ENCODE measurements at places on chromosomes 7 and 10. TPM values are rescaled to one million over a fixed set of nuclear protein-coding genes. Genes with fewer than 3 reads are reported as not detected.

The HECW1 gene
- total RNA-seq: not detected

DNA sequence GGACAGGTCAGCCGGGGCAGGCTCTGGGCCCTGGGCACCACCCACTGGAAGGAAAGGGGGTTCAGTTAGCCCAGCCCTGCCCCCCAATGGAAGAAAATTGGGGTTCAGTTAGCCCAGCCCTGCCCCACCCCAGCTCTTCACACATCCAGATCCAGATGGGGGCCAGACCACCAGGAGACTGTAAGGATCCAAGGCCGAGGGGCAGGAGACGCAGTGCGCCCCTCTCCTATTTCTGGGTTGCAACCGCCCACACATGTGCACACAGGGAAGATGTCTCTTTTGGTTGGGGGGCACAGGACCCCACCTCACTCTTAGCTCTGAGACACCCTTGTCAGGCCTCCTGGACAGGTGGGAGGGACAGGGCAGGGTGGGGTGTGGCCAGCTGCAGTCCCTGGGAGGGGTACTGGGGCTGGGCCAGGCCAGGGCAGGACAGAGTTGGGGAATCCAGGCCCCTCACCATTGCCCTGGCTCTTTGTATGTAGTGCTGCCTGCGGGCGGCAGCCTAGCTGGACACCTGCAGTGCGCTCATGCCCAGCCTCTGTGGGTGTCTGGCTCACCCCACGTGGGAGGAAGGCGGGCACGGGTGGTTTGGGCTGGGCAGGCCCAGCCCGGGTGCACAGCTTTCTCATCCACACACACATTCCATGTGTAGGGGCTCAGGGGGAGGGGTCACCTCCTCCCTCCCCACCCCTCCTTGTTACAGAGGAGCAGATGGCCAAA lies 141.2 kb downstream of the LHPP start:
- no peak overlapping the region for H3K27ac ChIP-seq
- no peaks in the 10 kb centered on the region for H3K36me3 ChIP-seq
- DNase-seq: no peak
- H3K4me1 ChIP-seq: no peaks in the 10 kb centered on the region
- no peak overlapping the region for H3K4me3 ChIP-seq

DNA sequence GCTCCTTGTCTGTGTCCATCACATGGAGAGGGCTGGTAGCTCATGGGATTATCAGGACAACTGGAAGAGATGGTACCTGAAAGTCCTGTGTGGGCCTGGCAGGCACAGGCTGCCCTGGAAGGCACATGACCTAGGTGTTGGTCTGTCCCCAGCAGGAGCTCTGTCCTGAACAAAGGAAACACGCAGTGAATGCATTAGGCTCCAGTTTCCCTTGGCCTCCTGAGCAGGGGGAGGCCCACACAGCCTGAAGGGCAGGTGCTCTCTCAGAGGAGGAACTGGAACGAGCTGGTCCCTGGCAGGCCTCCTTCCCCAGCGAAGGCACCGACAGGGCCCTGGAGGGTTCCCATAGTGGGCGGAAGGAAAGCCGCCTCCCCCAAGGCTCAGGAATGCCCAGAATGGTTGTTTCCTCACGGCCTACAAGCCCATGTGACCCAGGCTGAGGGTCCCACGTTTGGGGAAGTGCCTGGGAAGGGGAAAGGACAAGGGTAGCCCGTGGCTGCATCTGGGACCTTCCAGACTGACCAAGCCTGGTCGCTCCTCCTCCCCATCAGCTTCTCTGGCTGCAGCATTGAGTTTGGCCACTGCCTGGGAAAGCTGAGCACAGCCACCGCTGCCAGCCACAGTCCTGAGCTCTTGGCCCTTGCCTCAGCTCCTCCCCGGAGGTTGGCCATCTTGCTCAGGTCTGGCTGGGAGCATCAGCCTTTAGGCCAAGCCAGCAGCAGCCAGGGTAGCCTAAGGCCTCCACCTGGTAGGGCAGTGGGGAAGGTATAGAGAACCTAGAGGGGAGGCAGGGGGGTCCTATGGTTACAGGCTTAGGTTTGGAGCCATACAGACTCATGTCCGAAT lies 21.8 kb downstream of the CXCL12 start:
- no peaks in the 10 kb centered on the region for H3K27me3 ChIP-seq
- no peak overlapping the region for H3K27ac ChIP-seq
- no peaks in the 10 kb centered on the region for H3K4me1 ChIP-seq
- H3K4me3 ChIP-seq: no peak overlapping the region
- H3K36me3 ChIP-seq: no peaks in the 10 kb centered on the region

GRCh38 chr10:108850138-108850854 lies 1073.0 kb downstream of the XPNPEP1 start:
- H3K36me3 ChIP-seq: no peaks in the 10 kb centered on the region
- no peaks in the 10 kb centered on the region for H3K4me1 ChIP-seq
- no peak for DNase-seq
- H3K4me3 ChIP-seq: no peak overlapping the region
- no peaks in the 10 kb centered on the region for H3K27me3 ChIP-seq

GRCh38 chr7:11604505-11604904 lies 227.5 kb downstream of the THSD7A start:
- H3K27me3 ChIP-seq: no peaks in the 10 kb centered on the region
- H3K27ac ChIP-seq: no peak overlapping the region
- no peak for DNase-seq
- H3K36me3 ChIP-seq: no peaks in the 10 kb centered on the region
- no peak overlapping the region for H3K4me3 ChIP-seq
- H3K4me1 ChIP-seq: no peaks in the 10 kb centered on the region

The ADCY1 gene
- 1.4 TPM for total RNA-seq

DNA sequence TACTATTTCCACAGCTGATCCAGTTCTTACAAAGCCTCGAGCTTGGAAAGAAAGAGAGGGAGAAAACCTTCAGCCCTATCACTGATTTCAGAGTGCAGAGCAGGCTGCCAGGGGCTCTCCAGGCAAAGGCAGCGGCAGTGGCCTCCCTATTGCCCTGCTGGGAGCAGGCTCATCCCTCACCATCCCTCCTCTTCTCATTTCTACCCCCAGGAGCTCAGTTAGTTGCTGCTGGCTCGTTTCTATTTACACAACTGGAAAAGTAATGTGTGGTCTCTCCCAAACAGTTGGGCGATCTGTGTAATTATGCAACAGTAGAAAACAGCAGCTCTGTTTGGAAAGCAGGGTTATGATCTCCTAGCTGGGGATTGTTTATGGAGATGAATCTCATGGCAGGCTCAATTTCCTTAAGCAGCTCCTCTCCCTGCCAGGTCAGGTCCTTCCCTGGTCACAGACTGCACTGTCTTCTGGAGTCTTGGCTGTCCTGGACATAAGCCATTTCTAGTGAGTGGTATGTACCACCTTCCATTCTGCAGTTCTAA lies 28.7 kb upstream of the TNS3 start:
- H3K27me3 ChIP-seq: no peaks in the 10 kb centered on the region
- peak overlapping the region; percentile 52 for H3K27ac ChIP-seq
- DNase-seq: no peak
- no peaks in the 10 kb centered on the region for H3K36me3 ChIP-seq

DNA sequence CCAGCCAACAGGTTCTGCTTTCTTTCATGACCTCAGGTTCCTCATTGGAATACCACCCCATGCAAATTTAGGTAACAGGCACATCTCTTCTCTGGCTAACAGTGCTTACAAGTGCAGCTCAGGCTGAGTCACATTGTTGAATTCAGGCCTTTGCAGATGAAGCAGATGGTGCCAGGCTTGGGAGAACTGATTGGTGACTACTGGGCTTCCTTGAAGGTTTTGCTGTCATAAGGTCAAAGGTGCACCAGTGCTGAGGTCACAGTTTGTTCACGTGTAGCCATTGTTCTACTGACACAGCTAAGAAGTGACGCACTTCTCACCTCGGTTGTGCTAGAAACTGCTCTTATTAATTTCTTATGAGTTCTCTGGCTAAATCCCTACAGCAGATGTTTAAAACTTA lies 128.6 kb upstream of the BMPER start:
- DNase-seq: no peak
- H3K4me3 ChIP-seq: no peak overlapping the region
- no peak overlapping the region for H3K27ac ChIP-seq
- H3K36me3 ChIP-seq: no peaks in the 10 kb centered on the region
- H3K4me1 ChIP-seq: no peaks in the 10 kb centered on the region

The CYP2E1 gene
- not detected for total RNA-seq

- no peak for DNase-seq
- no peaks in the 10 kb centered on the region for H3K4me1 ChIP-seq
- H3K4me3 ChIP-seq: no peak overlapping the region
- H3K27me3 ChIP-seq: no peaks in the 10 kb centered on the region
- H3K27ac ChIP-seq: no peak overlapping the region
Observed at GRCh38 chr7:6607651-6608051, 7.8 kb upstream of the ZNF853 start.

GRCh38 chr7:99312316-99313203 lies 13.1 kb upstream of the ARPC1A start:
- H3K27ac ChIP-seq: no peak overlapping the region
- H3K27me3 ChIP-seq: no peaks in the 10 kb centered on the region
- H3K4me3 ChIP-seq: no peak overlapping the region
- no peaks in the 10 kb centered on the region for H3K4me1 ChIP-seq

DNA sequence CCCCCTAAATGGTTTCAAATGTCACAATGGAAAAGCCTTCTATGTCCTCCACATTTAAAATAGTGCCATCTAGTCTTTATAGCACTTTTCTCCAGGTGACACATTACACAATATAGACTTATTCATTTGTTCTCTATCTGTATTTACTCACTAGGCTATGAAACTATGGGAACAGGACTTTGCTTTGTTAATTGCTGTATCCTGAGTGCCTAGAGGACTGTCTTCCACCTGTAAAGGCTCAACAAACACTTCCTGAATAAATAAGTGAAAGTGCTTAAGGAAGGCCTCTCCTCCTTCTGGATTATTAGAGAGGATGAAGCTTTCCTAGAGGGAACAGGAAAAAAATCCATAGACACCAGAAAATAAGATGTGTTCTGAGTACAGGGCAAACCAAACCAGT lies 397.6 kb upstream of the LRRN3 start:
- DNase-seq: no peak
- H3K27ac ChIP-seq: no peak overlapping the region
- H3K36me3 ChIP-seq: no peaks in the 10 kb centered on the region

GRCh38 chr7:78232806-78233205 lies 434.2 kb downstream of the PHTF2 start:
- H3K27ac ChIP-seq: no peak overlapping the region
- H3K36me3 ChIP-seq: no peaks in the 10 kb centered on the region
- DNase-seq: no peak
- H3K4me1 ChIP-seq: no peaks in the 10 kb centered on the region
- H3K4me3 ChIP-seq: no peak overlapping the region
- H3K27me3 ChIP-seq: no peaks in the 10 kb centered on the region

DNA sequence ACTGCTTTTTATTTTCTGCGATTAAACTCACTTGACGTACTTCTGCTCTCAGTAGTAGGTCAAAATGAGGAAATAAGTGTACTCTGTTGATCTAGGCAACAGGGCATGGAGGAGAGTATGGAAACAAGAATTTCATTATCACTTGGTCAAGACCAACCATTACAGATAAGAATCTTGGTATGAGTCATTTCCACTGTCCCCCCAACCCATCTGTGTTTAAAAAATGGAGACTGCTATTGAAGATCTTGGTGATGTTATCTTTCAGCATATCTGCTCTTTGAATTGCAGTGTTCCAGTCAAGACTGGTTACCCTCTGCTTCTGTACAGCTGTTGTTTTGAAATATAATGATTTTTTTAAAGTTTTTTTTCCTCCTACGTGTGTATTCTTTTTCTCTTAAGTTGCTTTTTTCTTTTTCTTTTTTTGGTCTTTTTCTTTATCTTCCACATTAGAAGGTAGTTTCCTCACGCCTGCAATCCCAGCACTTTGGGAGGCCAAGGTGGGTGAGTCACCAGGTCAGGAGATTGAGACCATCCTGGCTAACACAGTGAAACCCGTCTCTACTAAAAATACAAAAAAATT lies 11.7 kb downstream of the STAM start:
- H3K4me1 ChIP-seq: peaks cover 51% of the 10 kb centered on the region
- peaks cover 4% of the 10 kb centered on the region for H3K36me3 ChIP-seq
- no peak overlapping the region for H3K4me3 ChIP-seq
- H3K27me3 ChIP-seq: no peaks in the 10 kb centered on the region

The WNT2 gene
- total RNA-seq: 13.9 TPM

DNA sequence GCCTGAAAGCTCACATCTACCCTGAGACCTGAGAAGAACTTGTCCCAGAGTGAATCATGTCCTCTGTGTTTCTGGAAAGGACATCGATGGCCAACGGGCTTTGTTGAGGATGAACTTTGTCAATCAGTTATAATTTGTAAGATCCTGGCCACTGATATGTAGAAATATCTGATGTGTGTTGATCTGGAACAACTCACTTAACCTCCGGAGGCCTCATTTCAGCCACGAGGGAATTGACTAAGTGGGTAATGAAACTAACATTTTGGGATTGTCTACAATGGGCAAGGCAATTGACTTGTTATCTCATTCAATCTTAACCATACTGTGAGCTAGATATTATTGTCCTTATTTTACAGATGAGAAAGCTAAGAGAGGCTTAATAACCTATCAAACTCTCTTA lies 468.1 kb upstream of the NRP1 start:
- H3K4me3 ChIP-seq: no peak overlapping the region
- no peaks in the 10 kb centered on the region for H3K4me1 ChIP-seq
- no peak for DNase-seq
- no peaks in the 10 kb centered on the region for H3K27me3 ChIP-seq
- no peaks in the 10 kb centered on the region for H3K36me3 ChIP-seq

DNA sequence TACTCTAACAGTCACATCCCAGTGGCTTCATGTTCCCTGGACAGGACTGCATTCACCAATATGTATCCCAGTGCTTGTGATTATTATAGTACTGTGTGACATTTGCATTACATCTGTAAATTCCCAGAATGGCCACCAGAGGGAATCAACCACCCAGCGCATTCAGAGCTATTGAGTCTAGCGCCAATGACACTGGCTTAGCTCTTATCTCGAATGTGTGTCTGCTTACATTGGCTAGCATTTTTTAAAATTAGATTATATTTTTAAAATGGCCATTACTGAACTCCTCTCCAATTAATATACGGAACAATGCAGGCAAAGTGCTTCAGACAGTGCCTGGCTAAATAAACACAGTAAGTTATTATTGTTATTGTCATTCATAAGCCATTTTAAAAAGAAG lies 36.3 kb downstream of the TRIL start:
- no peak overlapping the region for H3K4me3 ChIP-seq
- no peak for DNase-seq
- H3K27me3 ChIP-seq: no peaks in the 10 kb centered on the region
- no peaks in the 10 kb centered on the region for H3K36me3 ChIP-seq

The SLC26A3 gene
- total RNA-seq: 0.43 TPM

DNA sequence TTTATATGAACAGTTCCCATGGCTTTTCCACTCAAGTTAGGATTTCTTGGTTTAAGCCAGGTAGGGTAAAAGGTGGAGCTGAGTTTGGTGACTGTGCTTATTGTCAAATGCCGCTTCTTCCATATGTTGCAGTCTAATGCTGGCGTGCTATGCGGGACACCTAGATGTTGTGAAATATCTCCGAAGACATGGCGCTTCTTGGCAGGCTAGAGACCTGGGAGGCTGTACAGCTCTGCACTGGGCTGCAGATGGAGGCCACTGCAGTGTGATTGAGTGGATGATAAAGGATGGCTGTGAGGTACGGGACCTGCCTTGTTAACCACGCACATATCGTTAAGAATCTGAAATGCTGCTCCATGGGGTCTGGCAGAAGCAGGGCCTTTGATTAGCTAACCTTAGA lies 108.4 kb downstream of the FANK1 start:
- no peak for DNase-seq
- no peaks in the 10 kb centered on the region for H3K36me3 ChIP-seq
- no peaks in the 10 kb centered on the region for H3K4me1 ChIP-seq
- no peak overlapping the region for H3K4me3 ChIP-seq
- H3K27ac ChIP-seq: no peak overlapping the region
- no peaks in the 10 kb centered on the region for H3K27me3 ChIP-seq

The TAS2R3 gene
- 0.91 TPM for total RNA-seq

- H3K27me3 ChIP-seq: no peaks in the 10 kb centered on the region
- no peak overlapping the region for H3K27ac ChIP-seq
- H3K4me1 ChIP-seq: no peaks in the 10 kb centered on the region
- no peak overlapping the region for H3K4me3 ChIP-seq
Observed at GRCh38 chr10:119006451-119007210, 22.9 kb upstream of the NANOS1 start.

Measured in upper lobe of left lung (tissue), 6 donors.